Activated effector memory CD4-positive, alpha-beta T cell treated with Interleukin-2 at 50 U/mL for 16 hours (primary cell): ENCODE measurements at places on chromosomes 6 and 20.

DNA sequence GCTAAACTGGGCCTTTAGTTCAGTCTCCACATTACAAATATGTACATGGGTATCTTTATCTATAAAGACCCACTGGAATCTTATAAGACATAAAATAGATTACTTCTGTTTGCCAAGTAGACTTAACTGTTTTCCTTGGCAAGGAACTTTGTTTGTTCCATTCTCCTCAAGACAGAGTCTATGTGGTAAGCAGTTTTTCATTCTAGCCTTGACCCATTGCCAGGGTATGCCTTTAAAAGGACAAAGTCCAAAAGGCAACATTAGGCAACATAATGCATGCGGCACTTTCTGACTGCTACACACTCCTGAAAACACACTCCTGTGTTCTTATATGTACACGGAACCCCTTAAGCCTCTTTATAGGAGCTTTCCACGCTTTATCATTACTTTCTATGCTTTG is 20.4 kb downstream of the VNN1 start:
- DNase-seq: no peak

GRCh38 chr20:25139029-25139705 is 56.3 kb upstream of the ENTPD6 start:
- no peak for DNase-seq

DNA sequence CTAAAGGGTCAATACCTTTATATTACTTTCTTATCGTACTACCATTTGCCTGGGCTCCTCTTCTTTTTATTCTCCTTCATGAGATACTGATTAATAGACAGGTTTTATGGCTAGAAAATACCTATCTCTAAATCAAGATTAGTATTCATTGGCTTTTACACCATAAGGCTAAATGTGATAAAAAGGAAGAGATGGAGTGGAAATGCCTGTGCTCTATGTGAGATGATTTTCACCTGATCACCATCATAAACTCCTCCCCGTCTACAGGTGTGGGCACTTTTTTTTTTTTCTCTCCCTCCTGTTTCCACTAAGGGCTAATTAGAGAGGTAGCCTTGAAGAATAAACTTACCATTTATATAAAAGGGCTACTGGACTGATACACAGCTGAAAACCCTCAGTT is at the start of gene GLYATL3:
TSS of gene GLYATL3 (plus strand) at position 301 of the 400 bp plus-strand sequence. CDS start 12,068 bp downstream, outside the sequence.
- no peak for DNase-seq

DNA sequence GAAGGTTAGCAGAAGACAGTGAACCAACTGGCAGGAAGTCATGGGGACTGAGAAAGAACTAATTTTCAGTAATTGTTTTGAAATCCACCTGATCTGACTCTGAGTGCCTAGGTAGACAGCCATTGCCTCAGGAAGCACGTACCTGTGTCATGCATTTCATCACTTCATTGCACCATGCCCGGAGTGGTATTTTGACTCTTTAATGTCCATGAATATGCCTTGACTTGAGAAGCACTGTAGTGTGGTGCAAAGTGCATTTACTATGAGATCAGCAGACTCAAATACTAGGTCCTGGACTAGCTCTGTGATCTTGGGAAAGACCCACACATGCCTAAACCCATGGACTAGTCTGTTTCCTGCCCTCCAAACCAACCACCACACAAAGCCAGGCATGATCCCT is 370.9 kb upstream of the MARCKS start:
- DNase-seq: no peak

DNA sequence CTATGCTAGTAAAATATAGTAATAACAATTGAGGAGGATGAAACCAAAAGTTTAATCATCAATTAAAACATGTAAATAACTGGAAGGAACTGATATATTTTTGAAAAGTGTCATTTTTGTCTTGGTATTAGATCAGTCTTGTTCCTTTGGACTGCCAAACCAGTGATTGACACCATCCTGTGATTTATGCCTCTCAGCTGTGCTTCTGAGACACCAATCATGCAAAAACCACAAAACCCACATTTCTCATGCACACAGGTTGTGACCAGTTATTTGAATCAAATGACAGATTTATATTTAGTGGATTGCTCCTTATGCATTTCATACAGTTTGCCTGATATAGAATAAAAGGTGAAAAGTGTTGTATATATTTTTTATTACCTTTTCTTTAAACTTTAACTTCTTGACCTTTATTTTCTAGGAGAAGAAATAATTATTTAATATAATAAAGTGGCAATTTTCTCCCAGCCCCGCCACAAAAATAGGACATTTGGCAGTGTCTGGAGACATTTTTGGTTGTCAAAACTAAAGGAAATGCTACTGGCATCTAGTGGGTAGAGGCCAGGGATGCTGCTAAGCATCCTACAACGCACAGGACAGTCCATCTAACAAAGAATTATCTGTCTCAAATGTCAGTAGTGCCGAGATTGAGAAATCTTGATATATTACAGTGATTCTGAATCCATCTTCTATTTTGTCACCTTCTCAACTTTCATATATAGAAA is 383.6 kb downstream of the BCKDHB start:
- no peak for DNase-seq

- DNase-seq: no peak
Observed at GRCh38 chr6:158043008-158043407, 61.3 kb downstream of the SYNJ2 start.

GRCh38 chr20:14127514-14128223 is 132.4 kb downstream of the MACROD2 start:
- no peak for DNase-seq

DNA sequence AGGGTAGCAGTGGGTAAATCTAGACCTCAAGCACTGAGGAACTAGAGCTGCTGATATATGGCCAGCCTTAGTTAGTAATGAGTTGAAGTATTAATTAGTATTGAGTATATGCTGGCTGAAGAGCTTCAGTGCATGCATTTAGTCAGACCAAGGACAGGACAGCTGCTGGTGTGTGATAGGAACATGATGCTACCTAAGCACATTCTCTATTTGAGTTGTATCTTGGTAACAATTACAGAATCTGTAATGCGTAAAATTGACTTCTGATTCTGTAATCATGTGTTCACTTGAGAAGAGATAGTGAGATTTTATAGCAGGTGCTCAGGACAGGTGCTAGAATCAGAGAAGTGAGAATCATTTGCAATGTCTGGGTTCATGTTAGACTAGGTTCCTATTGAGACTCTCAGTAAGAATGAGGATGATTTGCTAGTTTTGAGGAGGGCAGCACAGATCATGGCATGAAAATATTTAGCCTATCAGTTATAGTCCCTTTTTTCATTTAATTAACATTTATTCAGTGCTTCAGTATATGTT is 369.4 kb upstream of the HS3ST5 start:
- DNase-seq: no peak

DNA sequence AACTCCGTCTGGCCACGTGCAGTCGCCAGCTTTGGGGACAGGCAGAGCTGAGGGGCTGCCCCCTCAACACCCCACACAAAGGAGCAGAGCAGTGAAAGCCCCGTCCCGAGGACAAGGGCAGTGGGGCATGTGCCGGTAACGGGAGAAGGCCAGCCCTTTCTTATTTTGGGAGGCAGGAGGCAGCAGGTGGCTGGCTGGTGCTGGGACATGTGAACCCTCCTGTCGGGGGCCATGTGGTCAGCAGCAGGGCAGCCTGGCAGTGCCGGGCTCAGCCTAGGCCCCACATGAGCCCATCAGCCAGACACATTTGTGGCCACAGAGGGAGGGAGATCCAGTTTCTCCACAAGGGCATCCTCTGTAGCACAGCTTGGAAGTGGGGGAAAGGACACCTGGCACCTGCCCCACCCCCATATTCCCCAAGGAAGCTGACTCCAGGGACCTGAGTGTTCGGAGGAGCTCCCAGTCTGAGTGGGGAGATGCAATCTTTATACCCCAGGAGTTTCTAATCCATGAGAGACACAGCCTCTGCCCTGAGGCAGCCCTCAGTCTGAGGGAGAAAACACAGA is 137.6 kb downstream of the MRPL14 start:
- DNase-seq: no peak

- DNase-seq: no peak
Observed at GRCh38 chr6:52505726-52506409, 71.0 kb downstream of the TRAM2 start.

DNA sequence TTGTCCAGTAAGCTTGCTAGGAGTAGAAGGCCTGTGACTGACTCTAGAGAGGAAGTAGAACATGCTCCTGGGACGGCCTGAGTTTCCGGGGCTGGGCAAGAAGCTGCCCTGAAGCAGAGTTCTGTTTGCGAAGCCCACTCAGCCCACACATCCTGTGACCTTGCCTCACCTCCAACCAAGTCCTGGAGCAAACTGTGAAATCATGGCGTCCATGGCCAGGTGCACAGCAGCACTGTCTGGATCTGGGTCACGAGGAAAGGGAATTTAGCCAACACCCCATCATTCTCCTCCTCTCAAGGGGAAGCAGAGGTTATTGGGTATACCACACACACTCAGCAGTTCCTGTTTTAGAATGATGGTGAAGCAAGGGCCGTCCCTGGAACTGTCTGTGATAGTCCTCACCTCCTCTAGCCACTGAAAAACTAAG is 87.5 kb downstream of the CRYBG1 start:
- no peak for DNase-seq

DNA sequence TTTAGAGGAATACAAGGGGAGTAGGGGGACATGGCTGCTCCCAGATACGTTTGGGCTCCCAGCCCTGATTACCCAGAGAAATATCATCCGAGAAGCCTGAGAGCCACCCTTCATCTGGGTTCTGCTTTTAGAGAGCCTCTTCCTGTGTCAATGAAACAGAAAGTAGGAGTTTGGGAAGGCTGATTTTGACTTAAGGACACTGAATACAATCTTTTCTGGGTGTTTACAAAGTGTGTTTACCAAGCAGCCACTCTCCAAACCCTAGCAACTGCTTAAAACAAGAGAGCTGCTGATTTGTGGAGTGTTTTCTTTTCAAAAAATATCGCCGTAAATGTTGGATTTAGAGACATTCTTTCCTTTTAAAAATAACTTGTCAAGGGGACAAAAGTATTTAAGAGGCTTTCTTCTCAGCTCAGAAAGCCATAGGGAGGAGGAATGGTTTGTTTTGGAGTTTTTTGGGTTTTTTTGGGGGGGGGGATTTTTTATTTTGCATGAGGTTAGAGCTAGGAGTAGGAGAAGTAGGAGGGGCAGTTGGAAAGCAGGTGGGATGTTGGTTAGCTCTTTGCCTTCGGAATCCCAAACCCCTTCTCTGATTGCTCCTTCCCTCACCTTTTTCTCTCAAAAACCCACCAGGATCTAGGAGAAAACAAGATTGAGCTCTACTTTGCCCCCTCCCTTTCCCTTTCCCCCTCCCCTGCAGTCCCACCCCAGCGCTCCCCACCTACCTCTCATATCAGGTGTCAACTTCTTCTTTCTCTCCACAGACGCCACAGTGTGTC is 12.4 kb downstream of the MAFB start:
- DNase-seq: no peak

- no peak for DNase-seq
Observed at GRCh38 chr6:133648581-133648980, 240.3 kb upstream of the TCF21 start.

GRCh38 chr6:133806382-133807140 is 82.4 kb upstream of the TCF21 start:
- no peak for DNase-seq

GRCh38 chr6:27205375-27206278 is 41.9 kb upstream of the PRSS16 start:
- peak; percentile 10 for DNase-seq

- no peak for DNase-seq
Observed at GRCh38 chr6:41167173-41167963, 4.5 kb upstream of the TREM2 start.

DNA sequence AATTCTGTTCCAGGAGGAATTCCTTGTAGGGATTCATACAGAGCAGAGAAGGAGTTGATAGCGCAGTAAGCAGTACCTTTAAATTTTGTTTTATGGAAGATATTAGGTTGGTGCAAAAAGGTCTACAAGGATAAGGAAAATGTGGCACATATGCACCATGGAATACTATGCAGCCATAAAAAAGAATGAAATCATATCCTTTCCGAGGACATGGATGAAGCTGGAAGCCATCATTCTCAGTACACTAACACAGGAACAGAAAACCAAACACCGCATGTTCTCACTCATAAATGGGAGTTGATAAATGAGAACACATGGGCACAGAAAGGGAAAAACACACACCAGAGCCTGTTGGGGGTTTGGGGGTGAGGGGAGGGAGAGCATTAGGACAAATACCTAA is 37.4 kb upstream of the TXLNB start:
- DNase-seq: no peak

- no peak for DNase-seq
Observed at GRCh38 chr20:36306553-36307411, 643 bp downstream of the DLGAP4 start.

DNA sequence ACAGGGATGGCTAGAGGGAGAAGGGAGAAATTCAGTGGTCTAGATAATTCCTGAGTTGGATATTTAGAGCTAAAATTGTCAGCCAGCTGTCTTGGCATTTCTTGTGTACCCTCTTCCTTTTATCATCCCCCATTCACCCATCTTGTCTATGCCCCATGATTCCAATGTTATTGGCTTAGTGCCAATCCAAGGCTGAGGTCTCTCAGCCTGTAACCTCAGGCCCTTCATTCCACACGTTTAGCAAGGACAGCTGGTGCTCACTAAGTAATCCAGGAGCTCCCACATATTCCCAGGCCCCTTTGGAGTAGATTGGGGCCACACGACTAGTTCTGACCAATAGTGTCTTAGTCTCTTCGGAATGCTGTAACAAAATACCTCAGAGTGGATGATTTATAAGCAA is 112.4 kb upstream of the ATXN1 start:
- DNase-seq: no peak

DNA sequence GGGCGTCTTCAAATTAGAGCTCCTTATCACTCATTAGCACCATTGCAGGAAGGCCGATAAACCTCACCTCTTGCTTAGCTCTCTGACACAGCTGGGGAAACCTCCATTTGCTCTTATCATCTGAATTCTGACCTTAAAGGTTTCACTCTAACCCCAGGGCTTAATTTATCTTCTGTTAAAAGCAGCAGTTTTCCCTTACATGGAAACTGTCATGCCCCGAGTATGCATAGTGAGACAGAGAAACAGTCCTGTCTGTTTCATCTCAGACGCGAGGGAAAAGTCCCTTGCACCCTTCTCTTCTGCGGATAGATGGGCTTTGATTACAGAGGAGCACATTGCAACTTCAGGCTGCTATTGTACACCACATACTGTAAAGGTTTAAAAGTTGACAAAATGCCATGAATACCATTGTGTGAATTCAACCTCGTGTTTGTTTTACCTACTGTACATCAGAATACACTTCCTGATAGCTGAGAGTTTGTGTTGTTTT is 191.5 kb upstream of the BMP2 start:
- no peak for DNase-seq

DNA sequence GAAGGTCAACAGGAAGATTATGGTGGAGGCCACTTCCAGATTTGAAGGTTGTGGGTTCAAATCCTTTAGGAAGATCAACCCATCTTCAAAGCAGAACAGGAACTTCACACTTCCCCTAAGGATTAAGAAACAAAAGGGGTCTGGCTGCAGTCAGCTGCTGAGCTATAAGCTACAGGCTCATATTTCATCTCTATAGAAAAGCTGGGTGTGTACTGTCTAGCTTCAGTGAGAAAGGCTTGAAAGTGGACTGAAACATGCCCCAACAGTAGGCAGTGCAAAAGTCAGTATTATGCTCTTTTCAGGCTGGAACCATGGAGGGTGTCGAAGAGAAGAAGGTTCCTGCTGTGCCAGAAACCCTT is 60.1 kb upstream of the SPDEF start:
- no peak for DNase-seq

- DNase-seq: no peak
Observed at GRCh38 chr6:16064671-16065072, 64.2 kb upstream of the MYLIP start.
